Head of caudate nucleus (tissue), 42 donors: ENCODE measurements at places on chromosomes 4 and X.
A peak's percentile ranks its signal among the peaks of the same experiment; 100 is the strongest.

DNA sequence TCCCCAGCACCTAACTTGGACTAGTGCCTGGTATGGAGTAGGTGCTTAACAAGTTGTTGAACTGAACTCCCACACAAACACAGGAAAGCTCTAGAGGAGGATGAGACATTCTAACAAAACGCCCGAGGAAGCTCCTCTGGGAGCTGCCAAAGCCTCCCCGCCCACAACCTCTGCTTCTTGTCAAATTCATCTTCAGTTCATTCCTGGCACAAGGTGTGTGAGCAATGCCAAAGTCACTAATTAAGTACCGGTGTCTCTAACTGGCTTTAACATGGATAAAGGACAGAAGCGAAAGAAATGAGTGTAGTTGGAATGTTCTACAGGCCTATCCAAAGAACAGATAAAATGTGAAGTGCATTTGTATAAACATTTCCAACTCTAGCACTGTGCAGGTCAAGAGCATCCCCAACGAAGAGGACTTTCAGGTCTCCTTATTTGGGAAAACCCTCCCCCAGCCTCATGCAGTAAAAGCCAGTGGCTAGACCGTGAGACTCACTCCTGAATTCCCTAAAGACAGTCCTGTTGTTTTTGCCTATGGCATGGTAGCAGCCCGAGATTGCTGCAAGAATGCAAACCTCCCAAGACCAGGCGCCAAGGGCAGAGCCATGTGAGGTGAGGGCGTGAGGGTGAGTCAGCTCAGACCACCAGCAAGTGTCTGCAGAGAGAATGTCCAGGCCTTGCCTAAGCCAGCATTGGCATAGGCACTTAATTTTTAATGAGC, 72.2 kb upstream of the KLF3 start:
- peak; percentile 65 for DNase-seq

DNA sequence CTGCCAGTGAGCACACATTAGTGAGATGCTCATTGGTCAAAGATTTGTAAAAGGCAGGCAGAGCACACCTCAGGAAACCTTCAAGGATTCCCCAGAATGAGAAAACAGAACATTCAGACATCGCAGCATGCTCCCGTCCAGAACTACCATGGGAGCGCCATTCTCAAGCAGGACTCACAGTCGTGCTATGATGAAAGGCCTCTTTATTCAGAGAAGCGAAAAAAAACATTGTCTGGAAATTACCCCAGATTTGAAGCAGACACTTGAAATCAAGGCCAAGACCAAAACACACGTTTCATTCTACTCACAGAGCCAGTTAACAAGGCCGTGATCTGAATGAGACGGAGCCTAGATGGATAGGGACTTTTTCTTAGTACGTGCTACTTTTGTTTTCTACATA, 961.8 kb upstream of the TENM3 start:
- peak; percentile 17 for DNase-seq

- DNase-seq: no peak
Measured at GRCh38 chr4:172688534-172688933, 480.1 kb upstream of the GALNT7 start.

- no peak for DNase-seq
Measured at GRCh38 chr4:126396703-126397102, 1081.9 kb downstream of the FAT4 start.

DNA sequence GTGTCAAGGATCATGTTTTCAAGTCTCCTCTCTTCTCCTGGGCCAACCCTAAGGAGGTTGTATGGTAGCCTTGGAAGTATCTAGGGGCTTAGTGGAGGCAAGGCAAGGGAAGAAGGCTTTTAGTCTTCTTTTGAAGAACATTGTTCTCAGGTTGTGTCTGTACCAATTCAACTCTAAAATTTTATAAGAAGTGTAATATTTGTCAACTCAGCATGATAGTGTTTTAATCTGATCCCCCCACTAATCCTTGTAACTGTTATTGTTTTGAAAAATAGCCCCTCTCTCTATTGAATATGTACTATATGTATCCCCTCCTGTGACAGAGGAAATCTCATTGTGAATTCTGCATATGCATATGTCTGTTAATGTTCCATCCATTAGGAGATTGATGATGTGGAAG, 345.4 kb downstream of the CFAP299 start:
- DNase-seq: no peak

DNA sequence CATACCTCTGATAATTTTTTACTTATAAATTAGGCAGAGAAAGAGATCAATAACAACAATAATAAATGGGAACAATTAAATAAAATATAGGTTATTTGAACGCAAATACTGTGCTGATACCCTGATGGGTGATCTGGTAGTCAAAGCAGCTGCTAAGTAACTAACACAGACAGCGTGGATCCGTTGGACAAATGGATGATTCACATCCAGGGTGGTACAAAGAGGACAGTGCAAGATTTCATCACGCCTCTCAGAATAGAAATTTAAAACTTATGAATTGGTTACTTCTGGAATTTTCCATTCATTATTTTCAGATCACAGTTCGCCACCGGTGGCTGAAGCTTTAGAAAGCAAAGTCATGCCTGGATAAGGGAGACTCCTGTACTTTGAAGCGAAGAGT, 1066.0 kb upstream of the ADGRL3 start:
- DNase-seq: no peak

GRCh38 chr4:3302173-3302785, 9.5 kb downstream of the RGS12 start:
- DNase-seq: no peak

DNA sequence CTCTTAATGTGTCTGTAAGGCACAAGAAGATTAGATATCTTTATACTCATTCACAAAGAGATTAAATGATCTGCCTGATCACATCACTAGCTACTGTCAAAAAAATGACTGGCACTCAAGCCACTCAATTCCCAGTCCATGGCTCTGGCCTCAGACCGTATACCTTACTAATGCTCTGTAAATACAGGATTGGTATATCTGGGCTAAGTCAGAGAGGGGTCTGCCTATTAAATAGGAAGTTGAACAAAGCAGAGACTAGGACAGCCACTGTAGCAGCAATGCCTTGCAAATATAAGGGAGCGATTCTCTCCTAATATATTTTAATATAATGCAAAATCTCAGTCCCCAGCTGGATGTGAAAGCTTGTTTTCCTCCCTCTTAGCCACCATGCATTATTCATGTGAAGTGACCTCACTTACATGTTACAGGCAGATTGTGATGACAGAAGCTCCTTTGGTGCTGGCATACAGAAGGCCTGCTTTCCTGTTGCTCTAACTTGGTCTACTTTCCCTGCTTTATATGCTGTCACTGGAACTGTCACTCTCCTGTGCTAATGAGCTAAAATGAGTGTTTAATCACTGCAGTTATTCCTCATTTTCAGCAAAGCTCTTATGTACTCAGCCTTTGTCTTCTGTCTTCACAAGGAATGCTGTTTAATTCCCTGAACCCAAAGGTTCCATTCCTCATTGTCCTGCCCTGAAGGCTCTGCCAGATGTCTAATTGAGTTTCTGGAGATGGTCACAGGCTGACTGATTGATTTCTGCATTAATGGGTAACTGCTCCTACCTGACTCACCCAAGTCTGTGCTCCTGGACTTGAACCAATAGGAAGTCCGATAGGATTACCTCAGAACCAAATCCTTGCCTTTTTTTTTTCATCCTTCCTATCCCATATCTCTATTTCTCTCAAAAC, 578.2 kb downstream of the KLHL13 start:
- DNase-seq: peak; percentile 22

- no peak for DNase-seq
Measured at GRCh38 chr4:1667273-1667672, 16.8 kb downstream of the FAM53A start.

- no peak for DNase-seq
Measured at GRCh38 chrX:12711435-12712040, 79.7 kb upstream of the PRPS2 start.

DNA sequence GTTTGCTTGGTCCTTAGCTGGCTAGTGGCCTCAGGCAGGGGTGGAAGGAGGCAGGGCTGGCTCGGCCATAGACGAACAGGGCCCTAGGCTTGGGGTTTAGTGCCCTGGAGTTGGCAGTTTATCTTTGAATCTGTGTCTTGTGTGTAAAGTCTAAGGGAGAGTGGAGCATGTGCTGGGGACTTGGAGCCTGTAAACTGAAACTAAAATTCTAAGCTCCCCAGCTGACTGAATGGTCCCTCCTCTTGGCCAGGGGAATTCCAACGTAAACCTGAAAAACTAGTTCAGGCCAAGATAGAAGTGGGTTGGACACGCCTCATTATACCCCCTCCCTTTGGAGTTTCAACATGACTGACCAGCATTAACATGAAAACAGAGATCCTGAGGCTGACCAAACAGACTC, 46.1 kb upstream of the GPR78 start:
- DNase-seq: no peak

DNA sequence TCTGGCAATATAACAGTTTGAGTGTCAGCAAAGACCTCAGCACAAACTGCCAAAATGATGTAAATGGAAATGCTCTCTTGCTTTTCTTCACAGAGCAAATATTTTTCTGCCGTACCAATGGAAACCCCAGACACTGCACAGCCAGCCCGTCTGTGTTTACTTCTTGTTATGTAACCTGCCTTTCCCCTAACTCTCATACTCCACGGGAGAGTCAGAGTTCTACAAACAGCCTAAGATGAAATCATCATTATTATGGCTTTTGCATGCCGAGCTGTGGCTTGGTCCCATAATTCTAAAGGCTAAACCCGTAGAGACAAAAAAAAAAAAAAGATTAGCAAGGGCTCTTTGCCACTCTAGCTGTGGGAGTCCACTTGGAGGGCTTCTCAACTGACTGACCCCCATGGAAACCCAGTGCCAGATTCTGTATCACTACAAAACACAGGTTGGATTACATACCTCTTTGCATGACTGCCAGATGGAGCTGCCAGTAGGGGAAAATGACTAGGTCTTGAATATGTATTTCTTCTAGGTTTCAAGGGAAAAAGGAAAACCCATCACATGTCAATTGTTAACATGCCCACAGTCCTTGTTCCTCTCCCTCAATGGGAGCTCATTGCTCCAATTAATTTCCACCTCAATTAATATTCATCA, 197.2 kb upstream of the CNKSR2 start:
- DNase-seq: no peak

DNA sequence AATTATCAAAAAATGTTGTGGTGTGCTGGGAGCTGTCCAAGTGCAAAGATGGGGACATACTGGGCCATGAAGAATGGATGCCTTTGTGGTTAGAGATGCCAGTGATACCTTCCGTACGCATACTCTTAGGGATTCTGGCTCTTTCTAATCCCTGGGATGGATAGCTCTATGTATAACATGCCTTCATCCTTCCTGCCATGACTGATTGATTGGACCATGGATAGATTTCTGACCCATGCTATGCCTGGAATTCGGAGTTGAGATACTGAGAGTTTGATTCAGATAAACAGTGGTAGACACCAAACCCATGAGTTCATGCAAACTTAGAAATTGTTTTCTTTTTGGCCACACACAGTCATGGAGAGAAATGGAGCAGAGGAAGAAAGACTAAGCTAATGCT, 147.2 kb upstream of the WDFY3 start:
- no peak for DNase-seq

DNA sequence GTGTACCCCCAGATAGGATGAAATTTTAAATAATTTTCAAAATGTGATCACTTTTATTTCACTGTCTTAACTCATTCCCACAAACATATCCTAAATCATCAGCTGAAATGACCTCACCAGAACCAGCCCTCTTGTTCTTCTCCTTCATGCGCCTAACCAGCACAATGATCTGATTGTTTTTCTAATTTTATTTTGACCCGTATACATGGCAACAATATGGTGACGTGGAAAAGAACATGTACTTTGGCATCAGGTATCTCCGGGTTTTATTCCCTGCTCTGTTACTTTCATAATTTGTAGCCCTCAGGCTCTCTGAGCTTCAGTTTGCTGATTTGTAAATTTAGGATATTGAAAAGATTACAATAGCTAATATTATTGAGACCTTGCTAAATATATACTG, 562.4 kb upstream of the ZFP42 start:
- no peak for DNase-seq

- peak; percentile 55 for DNase-seq
Measured at GRCh38 chrX:49186125-49187027, at the start of gene PRICKLE3. PRICKLE3 (minus strand) TSS chrX:49186373; CDS start chrX:49186297, 76 bp downstream.

DNA sequence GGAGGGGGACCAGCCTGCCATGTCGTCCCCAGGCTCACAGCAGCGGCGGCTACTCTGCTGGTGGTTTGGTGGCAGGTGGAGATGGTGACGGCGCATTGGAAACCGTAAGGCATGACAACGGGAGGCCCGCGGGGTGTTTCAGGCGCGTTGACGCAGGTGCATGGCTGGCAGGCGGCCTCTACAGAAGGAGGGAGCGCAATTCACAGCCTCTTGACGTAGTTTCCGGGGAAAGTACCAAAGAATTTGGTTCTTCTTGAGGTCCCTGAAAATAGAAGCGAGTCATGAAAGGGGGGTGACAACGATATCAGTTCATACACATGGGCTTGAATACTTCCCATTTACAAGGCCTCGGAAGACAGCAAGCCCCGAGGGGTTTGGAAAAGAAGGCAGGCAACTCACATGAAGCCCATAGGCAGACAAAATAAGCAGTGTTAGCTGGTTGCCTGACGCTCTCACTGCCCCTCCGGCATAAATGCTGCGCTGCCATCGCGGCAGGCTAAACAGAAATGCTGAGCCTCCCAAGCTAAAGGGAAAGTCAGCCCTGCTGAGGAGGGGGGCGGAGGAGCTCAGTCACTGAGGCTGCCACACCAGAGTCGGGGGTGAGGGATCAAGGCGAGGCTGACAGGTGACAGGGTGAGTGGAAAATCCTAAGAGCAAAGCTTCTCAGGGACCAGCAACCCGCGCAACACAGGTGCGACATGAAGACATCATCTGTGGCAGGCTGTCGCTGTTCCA, 52.3 kb upstream of the PDLIM3 start:
- DNase-seq: no peak

- DNase-seq: no peak
Measured at GRCh38 chr4:80070880-80071603, 2.0 kb downstream of the ANTXR2 start.

GRCh38 chr4:126604268-126604867, 1028.4 kb upstream of the INTU start:
- no peak for DNase-seq

DNA sequence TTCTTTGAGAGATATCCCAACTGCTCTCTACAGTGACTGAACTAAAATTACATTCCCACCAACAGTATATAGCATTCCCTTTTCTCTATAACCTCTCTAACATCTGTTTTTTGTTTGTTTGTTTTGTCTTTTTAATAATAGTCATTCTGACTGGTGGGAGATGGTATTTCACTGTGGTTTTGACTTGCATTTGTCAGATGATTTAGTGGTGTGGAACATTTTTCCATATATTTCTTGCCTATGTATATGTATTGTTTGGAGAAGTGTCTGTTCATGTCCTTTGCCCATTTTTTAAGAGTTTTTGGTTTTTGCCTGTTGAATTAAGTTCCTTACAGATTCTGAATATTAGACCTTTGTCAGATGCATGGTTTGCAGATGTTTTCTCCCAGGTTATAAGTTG, 9.0 kb downstream of the USO1 start:
- DNase-seq: no peak

DNA sequence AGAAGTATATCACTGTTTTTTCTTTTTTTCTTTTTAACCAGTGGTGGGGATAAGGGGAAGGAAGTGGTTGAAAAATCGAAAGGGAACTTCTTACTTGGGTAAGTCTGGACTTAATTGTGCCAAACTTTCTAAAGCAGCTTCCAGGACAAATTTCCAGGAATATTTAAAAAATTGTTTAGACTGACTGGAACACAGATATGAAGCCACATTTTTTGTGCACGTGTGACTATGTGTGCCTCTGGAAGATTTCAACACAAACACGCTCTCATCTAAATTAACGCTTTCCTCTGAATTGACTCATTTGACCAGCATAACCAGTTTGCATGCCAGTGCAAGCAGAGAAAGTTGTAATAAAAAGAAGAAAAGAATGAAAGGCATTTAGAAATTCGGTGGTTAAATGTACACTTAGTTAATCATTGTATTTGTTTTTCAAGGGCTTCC, 18.8 kb upstream of the YTHDC1 start:
- DNase-seq: no peak

- no peak for DNase-seq
Measured at GRCh38 chr4:32022071-32022470, 1301.9 kb downstream of the PCDH7 start.
